ENCODE measurements at places on chromosomes 4 and X.
A peak's percentile ranks its signal among the peaks of the same experiment; 100 is the strongest.

- no peak for DNase-seq
Observed at GRCh38 chr4:155033604-155034003, 174.8 kb upstream of the NPY2R start.

DNA sequence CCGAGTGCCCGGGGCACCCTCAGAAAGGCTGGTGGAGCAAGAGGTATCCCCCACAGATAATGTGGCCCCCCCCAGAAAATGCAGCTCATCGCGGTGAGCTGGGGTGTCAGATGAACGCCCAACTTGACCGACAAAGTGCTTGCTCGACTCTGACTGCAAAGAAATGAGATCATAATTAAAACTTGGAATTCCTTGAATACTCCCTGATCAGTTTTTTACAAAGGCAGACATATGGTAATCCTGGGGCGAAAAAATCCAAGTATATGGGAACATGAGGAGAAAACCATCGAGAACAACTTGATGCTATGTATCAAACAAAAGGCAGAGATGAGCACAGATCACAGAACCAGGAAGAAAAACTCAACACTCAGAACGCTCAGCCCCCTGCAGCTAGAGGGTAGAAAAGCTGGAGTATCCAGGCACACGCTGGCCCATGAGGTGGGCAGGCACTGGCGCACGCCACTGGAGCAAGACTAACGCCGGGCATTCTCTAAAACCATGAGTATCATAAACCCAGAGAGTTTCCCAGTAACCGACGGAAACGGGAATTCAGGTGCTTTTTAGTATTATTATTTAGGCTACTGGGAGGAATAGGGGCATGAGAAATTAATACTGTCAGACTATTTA lies 127.3 kb downstream of the AFAP1 start:
- no peak for DNase-seq

- peak; percentile 83 for DNase-seq
Observed at GRCh38 chr4:139177869-139178619, 1.0 kb upstream of the ELF2 start.

DNA sequence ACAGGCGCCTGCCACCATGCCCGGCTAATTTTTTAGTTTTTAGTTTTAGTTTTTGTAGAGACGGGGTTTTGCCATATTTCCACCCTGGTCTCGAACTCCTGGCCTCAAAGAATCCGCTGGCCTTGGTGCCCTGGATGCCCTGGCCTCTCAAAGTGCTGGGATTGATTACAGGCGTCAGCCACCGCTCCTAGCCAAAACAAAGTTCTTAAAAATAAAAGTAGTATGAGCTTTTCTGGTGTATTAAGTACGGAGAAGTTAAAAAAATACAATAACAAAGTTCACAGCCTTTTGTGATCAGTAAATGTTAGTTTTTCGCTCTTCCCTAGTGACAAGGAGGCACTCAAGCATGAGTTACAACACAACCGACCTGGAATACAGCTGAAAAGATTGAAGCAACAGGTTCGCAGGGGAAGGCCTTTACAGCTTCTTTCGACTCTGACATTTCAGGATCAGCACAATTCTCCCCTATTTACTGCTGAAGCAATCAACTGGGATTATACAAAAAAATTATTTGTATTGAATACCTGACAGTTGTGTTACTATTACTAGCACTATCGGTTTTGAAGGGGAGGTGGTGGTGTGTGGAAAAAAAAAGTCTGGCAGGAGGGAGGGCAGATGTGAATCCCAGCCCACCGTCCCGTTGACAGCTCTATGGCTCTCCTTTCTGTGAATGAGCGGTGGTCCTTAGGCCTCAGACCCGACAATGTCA lies 893 bp upstream of the METAP1 start:
- DNase-seq, result no peak

DNA sequence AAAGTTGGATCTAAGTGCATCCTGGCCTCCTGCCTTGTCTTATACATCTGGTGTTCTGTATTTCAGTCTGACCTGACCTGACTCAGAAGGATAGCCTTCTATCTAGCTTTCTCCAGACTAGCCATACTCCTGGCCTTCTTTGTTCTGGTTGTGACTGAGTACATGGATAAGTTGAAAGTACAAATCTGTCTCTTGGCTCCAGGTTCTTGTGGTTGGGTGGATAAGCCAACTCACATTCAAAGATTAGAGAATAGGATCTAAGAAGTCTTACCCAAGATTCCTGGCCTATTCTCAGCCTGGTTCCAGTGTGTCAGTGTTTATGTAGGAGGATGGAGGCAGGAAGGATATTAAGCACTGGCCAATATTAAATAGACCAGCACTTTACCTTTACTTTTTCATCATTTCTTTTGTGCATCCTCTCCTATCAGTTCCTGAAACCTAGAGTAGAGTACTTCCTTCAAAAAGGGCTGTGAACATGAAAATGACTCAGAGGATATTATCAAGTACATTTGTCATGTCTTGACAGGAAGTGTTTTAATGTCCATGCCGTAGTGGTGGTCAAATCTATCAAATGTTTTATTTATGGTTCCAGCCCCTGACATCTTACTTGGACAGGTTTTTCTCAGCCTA lies 123.5 kb downstream of the IL15 start:
- no peak for DNase-seq

DNA sequence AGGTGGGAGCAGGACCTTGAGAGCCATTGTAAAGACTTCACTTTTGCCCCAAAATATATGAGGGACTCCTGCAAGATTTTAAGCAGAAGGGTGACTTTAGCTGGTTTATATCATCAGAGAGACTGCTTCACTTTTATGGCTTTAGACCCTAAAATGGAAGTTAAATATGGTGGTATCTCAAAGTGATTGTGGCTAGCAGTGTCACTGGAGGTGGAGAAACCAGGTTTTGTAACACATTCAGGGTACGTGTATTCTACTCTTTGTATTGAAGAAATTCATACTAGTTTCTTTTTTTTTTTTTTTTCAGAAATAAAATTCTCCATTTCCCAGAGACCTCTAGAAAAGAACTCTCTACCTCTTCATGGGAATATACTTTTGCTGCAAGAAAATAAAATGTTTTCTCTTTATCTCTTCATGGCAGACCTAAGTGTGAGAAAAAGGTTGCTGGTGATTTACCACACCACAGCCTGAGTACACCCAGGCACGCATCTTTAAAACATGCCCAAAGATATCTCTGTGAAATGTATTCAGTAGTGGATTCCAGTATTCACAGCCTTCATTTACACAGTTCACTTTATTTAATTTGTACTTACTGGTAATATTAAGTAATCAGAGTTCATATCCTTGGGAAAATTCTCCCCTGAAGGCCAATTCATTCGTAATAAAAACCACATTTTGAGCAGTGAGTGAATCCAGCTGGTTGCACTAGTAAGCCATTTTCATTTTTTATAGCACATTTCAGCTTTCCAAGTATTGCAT lies 74.3 kb upstream of the GUCY1A1 start:
- DNase-seq, result no peak

GRCh38 chrX:9171841-9172463 lies 138.0 kb upstream of the FAM9B start:
- DNase-seq, result no peak

GRCh38 chr4:1984406-1985191 lies 24.2 kb downstream of the NELFA start:
- DNase-seq, result no peak

DNA sequence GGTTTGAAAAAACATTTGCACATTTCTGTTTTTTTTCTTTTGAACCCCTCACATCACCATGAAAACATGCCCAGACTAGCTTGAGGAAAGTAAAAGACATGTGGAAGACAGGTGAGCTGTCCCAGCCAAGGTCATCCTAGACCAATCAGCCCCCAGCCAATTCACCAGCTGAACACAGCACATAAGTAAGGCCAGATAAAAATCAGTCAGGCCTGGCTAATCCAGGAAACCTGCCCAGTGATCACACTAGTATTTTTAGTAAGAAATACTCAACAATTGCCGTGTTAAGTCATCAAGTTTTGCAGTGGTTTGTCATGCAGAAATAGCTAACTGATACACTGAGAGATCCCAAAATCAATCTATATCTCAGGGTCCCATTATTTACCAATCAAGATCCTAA lies 4.4 kb upstream of the SMR3A start:
- no peak for DNase-seq

DNA sequence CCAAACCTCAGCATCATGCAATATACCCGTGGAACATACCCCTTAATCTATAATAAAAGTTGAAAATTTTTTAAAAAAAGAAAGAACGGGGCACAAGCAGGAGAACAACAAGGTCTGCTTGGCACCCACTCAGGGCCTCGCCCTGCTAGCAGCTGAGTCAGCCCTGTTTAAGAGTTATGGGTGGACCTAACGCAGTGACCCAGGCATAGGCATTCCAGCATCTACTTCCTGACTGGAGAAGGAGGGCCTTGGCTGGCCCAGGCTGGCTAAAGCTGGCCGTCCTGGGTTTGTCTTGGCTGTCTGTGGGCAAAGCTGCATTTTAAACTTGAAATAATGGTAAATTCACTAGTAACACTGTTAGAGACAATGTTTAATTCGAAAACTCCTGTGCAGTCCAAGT lies 236.7 kb upstream of the PGRMC2 start:
- DNase-seq, result no peak

DNA sequence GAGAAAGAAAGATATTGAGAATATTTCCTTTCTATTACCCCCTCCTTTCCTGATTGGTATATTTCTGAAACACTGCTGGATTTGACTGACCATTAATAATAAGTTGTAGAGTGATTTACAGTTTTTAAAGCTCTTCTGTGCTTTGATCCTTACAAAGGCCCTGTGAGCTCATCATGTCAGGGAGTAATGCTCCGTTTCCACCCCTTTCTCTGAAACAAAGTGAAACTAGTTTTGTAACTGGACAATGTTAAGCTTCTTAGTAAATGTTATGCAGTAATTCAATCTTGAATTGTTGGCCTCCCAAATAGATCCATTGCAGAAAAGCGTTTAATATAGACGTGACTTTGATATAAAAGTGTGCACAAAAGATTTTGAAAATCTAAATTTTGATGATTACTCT lies 190.1 kb upstream of the GNPDA2 start:
- no peak for DNase-seq

DNA sequence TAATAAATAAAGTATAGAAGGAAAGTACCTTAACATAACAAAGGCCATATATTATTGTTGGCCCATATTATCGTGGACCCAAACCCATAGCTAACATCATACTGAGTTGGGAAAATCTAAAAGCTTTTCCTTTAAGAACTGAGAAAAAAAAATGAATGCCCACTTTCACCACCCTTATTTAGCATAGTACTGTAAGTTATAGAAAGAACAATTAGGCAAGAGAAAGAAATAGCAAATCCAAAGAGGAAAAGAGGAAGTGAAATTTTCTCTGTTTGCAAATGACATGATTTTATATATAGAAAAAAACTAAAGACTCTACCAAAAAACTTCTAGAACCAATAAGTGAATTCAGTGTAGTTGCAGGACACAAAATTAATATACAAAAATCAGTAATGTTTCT lies 1854.6 kb downstream of the PCDH7 start:
- DNase-seq, result no peak

DNA sequence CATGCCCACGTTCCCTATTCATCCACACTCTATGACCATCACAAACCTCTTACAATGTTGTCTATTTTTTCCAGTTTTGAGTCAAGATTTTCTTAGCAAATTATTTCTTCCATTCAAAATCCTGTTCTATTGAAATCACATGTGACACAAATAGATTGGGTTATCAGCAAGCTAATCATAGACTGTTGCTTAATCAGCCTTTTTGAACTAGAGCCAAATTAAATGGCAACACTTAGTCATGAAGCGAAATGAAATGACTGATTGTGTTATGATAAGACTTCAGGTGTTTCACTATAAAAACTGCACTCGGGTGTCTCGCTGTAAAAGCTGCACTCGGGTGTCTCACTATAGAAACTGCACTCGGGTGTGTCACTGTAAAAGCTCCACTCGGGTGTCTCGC lies 890.0 kb upstream of the FRG1 start:
- no peak for DNase-seq

DNA sequence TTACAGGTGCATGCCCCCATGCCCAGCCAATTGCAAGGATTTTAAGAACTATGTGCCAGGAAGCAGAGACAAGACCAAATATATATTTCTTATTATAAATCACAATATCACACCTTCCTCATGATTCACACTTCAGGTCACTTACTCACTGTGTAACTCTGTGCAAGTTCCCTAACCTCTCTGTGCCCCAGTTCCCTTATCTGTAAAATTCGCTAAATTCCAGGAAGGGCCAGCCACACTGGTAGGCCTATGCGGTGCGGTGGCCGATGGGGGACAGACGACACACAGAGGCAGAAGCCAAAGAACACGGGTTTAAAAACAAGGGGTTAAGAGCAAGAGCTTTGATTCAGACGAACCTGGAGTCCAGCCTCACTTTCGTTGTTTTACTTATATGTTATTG lies 2.8 kb downstream of the TRIM2 start:
- no peak for DNase-seq

- DNase-seq, result no peak
Observed at GRCh38 chr4:128572778-128573241, 236.7 kb upstream of the JADE1 start.

- no peak for DNase-seq
Observed at GRCh38 chr4:1521821-1522361, 115.6 kb upstream of the NKX1-1 start.

- no peak for DNase-seq
Observed at GRCh38 chr4:24677909-24678308, 93.6 kb upstream of the DHX15 start.

GRCh38 chr4:3851211-3851610 lies 85.0 kb downstream of the ADRA2C start:
- no peak for DNase-seq

DNA sequence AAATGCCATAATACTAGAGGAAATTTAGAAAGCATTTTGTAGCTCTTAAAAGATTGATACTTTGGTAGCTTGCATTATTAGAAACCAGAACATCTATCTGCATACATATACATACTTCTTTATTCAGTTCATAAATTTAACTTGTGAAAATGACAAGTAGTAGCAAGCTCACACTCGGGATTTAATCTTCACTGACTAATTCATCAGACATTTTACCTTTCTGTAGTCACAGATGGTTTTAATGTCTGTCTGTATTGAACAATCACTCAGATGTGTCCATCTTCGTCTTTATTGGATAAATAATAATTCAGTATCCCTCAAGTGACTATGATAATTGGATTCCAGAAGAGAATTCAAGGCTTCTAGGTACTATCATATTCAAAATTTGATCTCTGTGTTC lies 232.3 kb downstream of the TENM3 start:
- DNase-seq, result no peak

- DNase-seq, result no peak
Observed at GRCh38 chrX:83658731-83659130, 150.6 kb downstream of the POU3F4 start.

- no peak for DNase-seq
Observed at GRCh38 chr4:59063015-59063720, 1953.0 kb upstream of the IGFBP7 start.

- no peak for DNase-seq
Observed at GRCh38 chr4:90246816-90247215, 119.6 kb downstream of the CCSER1 start.

- DNase-seq, result no peak
Observed at GRCh38 chr4:151219091-151219490, 57.9 kb upstream of the PRSS48 start.

Measured in stimulated activated CD8-positive, alpha-beta memory T cell treated with anti-CD3 and anti-CD28 coated beads, Interleukin-4, amount 100 ng/mL, for 1 hour (primary cell).